ENCODE measurements at places on chromosomes 13 and 19. TPM values are rescaled to one million over a fixed set of nuclear protein-coding genes. Genes with fewer than 3 reads are reported as not detected.

The CPB2 gene
- total RNA-seq: not detected

The ZNF573 gene
- 18.2 TPM for total RNA-seq

The ZNF724 gene
- 1.8 TPM for total RNA-seq

DNA sequence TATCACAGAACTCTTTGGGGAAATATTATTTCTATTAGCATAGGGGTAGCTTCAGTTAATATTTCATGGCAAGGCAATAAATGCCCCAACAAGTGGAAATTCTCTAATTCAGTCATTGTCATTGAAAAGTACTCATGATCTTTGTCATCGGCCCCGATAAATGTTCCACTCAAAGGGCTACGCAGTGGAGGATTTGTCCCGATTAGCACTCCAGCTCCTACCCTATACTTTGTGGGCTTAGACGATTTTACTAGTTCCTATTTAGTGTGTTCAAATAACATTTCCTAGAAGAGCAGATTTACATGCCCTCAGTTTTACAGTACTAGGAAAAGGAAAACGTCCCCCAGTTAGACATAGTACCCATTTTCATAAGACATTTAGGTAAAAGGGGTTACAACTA, 38.0 kb upstream of the ATP12A start:
- no peak for DNase-seq
- H3K27me3 ChIP-seq: no peaks in the 10 kb centered on the region
- H3K4me3 ChIP-seq: no peak overlapping the region
- no peaks in the 10 kb centered on the region for H3K36me3 ChIP-seq
- no peaks in the 10 kb centered on the region for H3K4me1 ChIP-seq
- no peak overlapping the region for H3K27ac ChIP-seq

DNA sequence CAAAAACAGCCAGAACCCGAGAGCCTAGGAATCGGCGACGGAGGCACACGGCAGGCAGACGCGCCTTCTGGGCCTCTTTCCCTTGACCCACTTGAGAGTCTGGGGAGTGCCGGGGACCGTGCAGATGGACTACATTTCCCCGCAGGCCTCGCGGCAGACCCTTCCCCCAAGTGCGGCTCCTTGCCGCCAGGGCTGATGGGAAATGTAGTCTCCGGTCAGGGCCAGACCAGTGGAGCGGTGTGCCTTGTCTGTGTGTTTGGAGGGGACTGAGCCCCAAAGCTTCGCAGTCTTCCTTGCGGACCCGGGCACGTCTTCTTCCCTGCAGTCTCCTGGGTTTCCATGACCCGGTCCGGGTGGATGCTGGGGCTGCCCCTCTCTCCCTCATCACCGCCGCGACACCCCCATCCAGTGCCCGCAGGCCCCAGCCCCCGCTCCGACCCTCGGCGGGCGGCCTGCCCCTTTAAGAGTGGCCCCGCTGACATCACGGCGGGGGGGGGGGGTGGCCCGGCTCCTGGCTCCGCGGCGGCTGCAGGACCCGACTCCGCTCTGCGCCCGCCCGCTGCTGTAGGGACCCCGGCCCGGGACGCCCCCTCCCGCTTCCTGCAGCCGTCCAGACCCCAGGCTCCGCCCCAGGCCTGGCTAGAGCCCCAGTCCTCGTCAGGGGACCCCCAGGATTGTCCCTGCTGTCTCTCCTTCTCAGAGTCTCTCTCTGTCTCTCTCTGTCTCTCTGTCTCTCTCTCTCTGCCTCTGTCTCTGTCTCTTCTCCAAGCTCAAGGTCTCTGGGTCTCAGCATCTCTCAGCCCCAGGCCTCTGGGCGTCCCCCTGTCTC, 758 bp upstream of the CACNG7 start:
- no peaks in the 10 kb centered on the region for H3K4me1 ChIP-seq
- peaks cover 60% of the 10 kb centered on the region for H3K27me3 ChIP-seq
- H3K27ac ChIP-seq: no peak overlapping the region
- H3K4me3 ChIP-seq: no peak overlapping the region
- peak; percentile 22 for DNase-seq
- no peaks in the 10 kb centered on the region for H3K36me3 ChIP-seq

GRCh38 chr13:45527699-45528462, 63.1 kb downstream of the COG3 start:
- H3K27me3 ChIP-seq: no peaks in the 10 kb centered on the region
- peaks cover 19% of the 10 kb centered on the region for H3K4me1 ChIP-seq
- no peak for DNase-seq
- no peak overlapping the region for H3K4me3 ChIP-seq
- no peak overlapping the region for H3K27ac ChIP-seq
